ENCODE measurements at places on chromosomes 11 and 22.

- DNase-seq = no peak
Measured at GRCh38 chr11:69654001-69654659, 13.2 kb downstream of the CCND1 start.

- DNase-seq = no peak
Measured at GRCh38 chr11:134542401-134543165, 130.5 kb upstream of the B3GAT1 start.

DNA sequence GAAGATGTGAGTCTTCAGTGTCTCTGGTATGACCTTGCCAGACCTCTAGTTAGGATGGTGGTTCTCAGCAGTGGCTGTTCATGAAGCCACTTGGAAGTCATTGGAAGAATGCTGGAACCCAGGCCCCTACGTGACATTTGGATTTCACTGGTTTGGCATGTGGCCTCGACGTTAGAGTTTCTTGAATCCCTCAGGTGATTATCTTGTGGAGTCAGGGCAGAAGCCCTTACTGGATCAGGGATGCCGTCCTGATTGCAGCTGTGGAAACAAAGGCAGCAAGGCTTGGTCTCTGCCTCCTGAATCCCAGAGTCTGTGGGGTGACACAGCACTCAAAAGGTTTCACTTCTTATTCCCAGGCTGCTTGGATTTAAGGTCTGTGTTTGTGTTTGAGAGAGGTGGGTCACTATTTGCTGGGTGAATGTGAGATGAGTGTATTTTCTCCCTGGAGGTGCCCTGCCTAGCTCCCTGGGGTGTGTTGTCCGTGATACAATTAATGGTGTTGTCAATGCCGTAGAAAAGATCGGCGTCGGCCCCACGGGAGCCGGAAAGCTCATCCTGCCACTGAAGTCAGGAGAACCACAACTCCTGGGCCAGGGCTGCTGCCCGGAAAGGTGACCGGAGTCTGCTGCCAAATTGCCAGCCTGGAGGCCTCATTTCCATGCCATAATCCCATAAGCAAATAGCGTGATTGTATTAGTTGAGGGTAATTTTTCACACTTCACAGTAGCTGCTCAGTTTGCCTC is 939.0 kb downstream of the BRD1 start:
- DNase-seq = peak; percentile 16

DNA sequence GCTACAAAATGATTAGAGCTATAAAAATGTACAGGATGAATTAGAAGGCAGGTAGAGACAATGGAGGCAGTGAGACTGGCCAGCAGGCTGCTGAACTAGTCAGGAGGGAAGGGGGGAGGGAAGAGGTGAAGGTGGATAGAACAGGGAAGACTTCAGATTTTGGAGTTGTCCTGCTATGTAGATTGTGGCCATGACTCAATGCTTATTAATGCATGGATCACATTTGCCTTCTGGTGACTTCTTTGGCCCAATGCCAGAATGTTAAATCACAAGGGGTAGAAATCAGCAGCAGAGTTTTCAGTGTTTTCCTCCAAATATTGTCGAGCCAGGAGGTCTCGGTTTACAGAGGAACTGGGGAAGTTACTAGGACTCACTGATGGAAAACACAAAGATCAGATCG is 346.6 kb downstream of the AASDHPPT start:
- DNase-seq = no peak

- DNase-seq = no peak
Measured at GRCh38 chr11:76443268-76443980, 1.4 kb upstream of the EMSY start.

DNA sequence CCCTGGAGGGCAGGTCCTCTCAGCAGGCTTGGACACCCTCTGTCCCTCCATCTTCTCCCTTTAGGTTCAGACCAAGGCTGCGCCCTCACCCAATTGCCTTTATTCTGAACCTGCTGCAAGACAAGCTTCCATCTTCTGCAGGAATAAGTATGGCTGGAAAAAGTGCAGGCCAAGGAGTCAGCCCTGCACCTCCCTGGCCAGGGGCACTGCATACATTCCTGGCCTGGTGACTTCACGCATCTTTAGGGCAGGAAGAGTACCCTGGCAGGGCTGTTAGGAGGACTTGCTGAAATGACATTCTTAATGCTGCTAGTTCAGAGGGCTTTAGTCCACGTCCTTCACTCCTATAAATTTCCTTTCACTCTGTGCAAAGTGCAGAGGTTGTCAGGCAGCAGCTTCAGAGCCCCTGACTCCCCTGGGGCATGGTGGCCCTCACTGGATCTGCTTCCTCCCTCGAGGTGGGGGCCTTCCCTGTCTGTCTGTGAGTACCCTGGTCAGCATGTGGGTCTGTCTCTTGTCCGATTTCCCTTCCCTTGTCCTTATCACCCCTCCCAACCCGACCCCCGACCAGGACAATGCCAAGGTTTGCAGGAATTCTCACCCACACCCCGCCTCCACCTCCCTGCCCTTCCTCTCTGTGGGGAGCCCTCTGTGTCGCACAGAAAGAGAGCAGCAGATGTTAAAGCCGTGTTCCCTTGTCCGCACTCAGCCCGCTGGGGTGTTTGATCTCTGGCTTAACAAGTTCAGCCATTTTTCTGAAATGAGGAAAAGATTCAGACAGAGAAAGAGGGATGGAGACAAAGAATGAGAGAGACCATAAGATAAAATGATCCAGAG is 124.5 kb upstream of the SYT13 start:
- no peak for DNase-seq

DNA sequence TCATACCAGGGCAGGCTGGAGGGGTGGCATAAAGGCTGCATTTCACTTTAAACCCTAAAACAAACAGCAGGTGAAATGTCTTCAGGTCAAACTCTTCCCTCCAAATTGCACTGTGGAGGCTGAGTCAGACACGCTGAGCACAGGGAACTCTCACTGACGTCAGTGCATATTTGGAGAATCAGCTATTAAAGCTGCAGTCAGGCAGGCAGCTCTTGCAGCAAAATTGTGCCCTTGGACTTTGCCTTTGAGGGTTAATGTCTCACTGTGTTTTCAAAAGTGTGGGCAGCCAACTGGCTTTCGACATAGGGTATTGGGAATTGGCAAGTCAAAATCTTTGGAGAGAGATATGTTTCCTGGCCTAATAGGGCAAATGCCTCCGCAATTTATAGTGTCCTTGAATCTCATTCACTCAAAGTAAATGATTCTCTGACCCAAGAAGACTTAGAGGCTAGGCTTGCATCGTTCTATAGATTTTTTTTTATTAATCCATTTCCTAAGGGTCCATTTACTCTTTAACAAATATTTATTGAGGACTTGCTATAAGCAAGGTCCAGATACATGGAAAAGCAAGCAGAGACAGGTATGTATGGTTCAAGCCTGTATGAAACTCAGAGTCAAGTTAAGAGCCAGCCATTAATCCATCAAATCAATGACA is 27.7 kb upstream of the SMCO4 start:
- DNase-seq = no peak

DNA sequence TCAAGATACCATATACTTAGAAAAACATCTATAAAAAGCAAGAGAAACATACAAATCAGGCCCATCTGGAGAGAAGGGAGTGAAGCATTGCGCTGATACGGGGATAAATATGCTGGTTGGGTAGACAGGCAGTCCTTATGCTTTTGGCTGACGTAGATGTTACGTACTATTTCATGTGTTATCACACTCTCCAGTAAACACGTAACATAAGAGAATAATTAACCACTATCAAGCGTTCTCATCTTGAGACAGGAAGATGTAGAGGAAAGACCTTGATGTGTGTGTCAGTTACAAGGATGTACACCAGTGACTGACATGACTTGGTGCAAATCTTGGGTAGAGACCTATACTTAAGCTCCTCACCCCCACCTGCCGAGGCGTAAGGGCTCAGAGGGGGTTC is 86.7 kb upstream of the PRODH start:
- DNase-seq = no peak

DNA sequence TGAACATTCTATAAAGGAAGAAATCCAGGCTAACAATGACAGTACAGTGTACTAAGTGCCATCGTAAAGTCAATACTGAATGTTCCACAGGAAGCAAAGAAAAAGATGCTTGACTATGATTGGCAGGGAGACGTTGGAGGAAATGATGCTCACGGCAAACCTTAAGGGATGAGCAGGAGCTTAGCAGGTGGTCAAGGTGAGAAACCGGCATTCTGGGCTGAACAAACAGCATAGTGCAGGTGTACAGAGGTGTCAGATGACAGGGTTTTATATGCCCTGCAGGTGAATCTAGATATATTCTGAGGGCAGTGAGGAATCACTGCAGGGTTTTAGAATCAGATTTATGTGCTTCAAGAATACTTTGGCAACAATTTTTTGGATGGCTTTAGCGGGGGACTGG is 85.3 kb upstream of the HEPHL1 start:
- DNase-seq = no peak

DNA sequence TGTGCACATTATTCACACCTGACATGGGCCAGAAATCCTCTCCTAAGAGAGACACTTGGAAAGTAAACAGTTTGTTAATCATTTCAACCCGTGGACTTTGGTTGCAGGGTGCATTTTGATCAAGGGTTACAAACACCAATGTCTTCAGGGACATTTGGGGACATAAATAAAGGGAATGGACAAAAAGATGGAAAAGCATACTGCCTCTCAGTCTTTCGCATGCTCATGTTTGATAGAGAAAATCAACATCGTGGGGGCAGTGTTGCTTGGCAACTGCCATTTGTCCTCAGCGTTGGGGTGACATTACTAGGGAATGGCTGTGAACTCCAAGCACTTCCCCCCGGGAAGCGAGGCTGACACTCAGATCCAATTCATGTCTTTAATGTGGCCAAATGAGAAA is 114.7 kb upstream of the OR4B1 start:
- DNase-seq = no peak

DNA sequence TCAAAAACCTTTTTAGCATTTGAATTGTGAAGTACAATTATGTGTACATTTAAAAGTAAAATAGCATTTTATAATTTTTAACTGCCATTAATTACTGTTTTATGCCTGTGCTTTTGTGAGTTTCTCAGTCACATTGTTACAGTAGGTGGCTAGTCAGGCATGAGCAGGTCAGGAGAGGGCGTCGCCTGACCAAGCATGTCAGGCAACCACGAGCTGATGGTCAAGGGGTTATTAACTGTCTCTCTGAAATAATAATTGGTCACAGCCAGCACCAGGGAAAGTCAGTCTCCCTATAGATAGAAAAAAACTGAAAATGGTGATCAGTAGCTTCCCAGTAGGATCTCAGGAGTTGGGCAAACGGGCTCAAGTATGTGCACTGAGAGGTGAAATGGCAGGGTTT is 19.4 kb upstream of the CCDC81 start:
- no peak for DNase-seq

GRCh38 chr11:24373516-24373915 is 123.3 kb upstream of the LUZP2 start:
- DNase-seq = no peak

DNA sequence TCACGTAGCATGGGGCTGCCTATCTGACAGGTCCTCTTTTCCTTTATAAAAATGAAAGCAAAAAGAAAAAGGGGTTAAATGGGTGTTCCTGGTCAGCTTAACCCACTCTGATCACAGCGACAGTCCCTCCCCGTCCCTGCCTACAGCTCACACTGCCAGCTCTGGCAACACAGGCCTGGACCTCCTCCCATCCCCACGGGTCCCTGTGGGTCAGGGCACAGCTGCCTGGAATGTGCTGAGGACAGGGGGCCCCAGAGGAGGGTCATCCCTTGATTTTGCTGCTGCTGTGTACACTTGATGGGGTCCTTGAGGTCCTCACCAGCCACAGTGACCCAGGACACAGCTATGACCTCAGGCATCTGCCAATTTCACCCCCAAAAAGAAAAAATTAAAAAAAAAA is 29.6 kb upstream of the CYP2D6 start:
- no peak for DNase-seq

DNA sequence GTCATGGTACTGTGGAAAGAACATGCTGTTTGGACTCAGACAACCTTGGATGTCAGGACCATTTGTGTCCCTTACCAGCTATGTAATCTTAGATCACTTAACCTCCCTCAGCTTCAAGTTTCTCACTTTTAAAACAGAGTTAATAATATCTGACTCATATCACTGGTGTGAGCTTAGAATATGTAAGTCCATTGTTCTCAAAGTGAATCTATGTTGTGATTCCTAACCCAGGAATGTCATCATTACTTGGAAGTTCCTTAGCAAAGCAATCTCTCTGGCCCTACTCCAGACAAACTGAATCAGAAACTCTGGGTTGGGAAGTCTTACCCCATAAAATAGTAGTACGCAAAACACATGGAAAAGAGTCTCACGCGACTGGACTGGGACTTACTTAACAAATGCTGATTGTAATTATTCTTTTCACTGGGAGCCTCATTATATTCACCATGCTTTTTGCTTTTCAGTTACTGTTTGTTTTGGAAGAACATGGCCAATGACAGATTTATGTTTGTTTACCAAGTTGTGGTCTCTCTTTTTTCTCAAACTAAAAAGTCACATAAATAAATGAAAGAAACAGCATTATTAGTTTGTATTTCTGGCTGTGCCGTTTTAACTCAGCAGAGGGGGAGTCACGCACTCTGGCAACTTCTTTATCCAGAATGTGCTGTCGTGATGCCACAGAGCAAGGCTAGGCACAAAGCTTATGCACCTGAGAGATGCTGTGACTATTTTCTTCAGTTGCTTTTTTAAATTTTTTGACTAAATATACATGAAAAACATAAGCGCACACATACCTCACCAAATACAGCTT is 217.7 kb upstream of the CTSC start:
- DNase-seq = no peak

DNA sequence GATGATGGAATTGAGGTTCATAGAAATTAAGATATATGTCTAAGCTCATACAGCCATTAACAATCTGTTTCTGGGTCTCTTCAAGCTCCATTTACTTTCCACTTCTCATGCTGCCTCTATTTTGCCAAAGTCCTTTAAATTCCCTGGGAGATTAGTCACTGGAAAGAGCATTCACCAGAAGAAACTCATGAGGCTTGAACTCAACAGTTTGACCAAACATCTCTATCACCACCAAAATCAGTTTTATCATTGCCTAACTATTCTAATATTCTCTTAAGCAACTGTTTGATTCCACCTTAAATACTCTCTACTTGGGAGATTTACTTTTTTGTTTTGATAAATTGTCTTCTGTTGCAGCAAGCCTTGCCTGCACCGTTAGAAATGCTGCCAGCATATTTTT is 881.3 kb downstream of the KCNA4 start:
- no peak for DNase-seq

DNA sequence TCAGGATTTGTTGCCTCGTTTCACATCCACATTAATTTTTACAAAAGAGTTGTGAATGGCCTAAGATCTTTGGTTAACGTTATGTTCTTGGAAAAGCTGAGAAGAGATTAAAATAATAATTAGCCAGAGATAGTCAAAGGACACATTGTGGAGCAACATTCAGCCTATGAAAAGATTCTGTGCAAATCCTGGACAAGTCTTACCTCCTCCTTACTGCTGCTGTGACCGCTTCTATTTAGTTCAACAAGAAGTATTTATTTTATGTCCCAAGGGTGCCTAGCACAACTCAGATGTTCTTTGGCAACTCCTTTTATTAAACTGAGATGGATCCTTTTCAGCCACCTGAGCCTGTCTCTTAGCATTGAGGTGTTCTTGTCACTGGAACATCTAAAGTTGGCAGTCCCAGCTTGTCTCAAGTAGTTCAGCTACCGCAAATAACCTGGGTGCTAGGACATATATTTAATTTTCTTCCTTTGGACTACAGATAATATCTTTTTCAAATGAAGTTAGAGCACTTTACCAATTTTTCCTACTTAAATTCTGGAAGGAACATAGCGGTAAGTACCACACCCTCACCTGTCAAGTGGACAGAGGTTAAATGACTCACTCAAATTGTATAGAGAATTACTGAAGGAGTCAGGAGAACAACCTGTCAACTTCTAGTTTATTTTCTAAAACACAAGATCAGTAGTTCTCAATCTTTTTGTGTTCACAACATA is 80.5 kb upstream of the CHRM4 start:
- DNase-seq = no peak

- DNase-seq = no peak
Measured at GRCh38 chr22:41395531-41396240, 13.9 kb downstream of the TEF start.
